ENCODE measurements at places on chromosomes 13 and 19.

DNA sequence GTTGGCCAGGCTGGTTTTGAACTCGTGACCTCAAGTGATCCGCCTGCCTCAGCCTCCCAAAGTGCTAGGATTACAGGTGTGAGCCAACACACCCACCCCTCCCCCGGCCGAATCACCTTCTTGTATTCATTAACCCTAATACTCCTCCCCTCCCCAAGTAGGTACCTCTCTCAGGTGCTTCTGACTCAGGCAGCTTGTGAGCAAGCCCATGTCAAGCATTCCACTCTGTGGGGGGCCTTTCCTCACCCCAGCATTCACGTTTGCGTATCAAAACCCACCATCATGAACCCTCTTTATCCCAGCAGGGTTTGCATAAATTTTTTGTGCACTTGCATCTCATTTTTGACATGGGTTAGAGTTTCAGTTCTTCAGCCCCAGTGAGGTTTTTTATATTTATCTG, 23.6 kb upstream of the RFXAP start:
- no peak for DNase-seq

DNA sequence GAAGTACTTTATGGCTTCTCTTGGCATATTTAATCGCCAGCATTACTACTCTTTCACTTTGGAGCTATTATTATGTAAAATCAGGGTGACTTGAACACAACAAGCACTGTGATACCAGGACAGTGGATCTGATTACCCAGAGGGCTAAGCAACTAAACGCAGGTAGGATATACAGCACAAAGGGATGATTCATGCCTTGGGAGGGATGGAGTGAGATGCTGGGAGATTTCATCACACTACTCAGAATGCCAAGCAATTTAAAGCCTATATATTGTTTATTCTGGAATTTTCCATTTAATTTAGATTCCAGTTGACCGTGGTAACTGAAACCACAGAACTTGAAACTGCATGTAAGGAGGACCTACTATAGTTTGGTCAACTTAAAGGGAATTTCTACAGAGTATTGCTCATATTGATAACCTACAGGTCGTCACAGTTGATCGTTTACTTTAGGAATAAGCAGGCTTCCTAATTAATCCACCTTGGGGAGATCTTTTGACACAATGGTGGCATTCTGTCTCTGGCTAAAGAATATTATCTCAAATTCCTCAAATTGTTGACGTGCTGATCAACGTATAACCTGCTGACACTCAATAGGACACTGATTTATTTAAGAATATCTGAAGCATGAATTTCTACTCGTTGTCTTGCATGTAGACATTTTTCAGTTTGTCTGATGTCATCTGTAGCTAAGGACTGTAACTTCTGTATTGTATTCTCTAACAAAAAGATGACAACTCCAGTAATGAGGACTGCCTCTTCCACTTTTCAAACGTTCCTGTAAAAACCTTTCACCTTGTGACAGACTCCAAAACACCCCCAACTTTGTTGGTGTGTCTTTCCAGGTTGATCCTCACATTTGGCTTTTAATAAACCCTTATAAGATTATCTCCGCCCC, 254.2 kb downstream of the GPC5 start:
- DNase-seq: no peak

DNA sequence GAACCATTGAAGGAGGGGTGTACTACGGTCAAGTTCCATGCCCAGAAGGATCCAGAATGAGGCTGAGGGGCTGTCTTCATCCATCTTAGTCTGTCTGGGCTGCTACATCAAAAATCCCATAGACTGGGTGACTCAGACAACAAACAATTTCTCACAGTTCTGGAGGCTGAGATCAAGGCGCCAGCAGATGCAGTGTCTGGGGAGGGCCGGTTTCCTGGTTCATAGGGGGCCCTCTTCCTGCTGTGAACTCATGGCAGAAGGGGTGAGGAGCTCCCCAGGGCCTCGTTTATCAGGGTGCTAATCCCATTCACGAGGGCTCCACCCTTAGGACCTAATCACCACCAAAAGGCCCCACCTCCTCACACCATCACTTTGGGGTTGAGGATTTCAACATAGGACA, 14.7 kb upstream of the KCTD15 start:
- no peak for DNase-seq

DNA sequence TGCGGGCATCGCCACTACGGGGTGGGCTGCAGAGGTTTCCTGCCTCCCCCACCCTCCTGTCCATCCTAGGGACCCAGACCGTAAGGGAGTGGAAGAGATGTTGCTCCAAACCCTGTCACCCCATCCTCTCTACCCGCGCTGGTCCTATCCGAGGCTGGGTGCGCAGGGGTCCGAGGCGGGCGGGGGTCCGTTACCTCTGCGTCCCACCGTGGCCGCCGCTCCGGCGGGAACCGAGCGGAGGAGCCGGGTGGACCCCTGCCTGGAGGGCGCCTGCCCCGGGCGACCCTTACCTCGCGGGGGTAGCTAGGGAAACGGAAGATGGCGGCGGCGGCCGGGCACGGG, at the start of gene DGKH:
Gene DGKH, plus strand, starts transcription at position 307 of the 342 bp plus-strand sequence. CDS start 126 bp downstream, outside the sequence.
- DNase-seq: no peak

- no peak for DNase-seq
These were observed 38.8 kb downstream of the SHISA2 start for GRCh38 chr13:26012995-26013394.

GRCh38 chr13:32629313-32629712, 43.1 kb downstream of the PDS5B start:
- DNase-seq: no peak

DNA sequence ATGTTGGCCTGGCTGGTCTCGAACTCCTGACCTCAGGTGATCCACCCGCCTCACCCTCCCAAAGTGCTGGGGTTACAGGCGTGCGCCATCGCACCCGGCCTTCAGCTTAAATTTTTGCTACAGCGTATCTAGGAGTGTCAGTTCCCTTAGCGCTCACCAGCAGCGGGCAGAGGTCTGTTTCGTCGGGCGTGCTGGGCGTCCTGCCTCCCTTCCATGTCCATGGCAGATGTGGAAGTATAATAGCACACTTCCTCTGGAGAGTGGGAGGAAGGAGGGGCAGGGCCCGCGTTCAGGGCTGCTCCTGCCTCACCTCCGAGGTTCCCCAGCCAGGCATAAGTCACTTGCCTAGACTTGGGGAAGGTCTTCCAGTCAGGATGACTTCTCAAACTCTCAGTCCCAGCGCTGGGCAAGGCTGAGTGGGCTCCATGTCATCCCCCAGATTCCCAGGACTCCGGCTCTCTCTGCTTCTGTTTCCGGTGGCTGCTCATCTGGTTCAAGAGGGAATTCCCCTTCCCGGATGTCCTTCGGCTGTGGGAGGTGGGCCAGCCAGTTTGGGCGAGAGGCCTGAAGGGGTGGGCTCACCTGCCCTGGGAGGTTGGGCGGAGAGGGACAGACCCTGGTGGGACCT, 9.5 kb downstream of the IL4I1 start:
- DNase-seq: no peak

GRCh38 chr19:48385461-48386087, 5.8 kb downstream of the KDELR1 start:
- no peak for DNase-seq

GRCh38 chr19:17524651-17525050, 13.2 kb downstream of the PGLS start:
- DNase-seq: no peak

GRCh38 chr13:80548915-80549314, 208.0 kb upstream of the SPRY2 start:
- DNase-seq: no peak

Measured in T follicular helper cell (primary cell).